Retina (tissue), 1 donor: ENCODE measurements at places on chromosomes 2 and 18.

DNA sequence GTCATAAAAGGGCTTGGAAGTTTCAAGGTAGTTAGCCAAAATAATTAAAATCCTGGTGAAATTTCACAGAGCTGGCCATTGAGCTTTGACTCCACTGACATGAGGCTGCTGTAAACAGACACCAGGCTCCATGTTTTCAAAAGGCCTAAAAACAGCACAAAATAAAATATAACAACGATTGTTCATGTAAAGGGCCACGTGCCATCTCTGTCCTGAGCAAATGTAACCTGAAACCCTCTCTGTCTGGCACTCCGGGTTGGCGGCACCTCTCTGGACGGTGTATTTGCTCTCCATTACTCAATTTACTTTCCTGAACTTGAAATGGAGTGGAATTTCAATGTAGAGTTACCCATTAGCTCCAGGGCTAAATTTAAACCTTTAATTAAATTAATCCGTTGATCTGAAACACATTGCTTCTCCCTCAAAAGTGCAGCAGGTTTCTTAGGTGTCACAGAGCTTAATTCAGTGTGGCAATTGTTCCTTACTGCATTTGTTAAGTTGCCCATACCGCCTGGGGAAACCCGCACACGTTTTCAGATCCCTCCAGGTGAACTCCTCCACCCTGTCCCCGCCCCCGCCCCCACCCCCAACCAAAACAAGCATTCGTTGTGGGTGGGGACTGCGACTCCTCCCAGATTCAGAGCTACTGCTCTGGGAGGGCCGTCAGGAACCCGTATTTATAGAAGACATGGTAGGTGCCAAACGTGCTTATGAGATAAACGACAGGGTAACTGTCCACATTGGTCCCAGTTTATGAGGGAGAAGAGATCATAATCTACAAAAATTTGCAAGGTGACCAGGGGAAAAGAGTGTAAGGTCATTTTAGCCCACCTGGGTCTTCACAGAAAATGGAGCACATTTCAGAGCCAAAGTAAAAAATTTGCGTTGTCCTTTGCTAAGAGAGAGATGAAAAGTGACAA is 1.2 kb upstream of the CABLES1 start:
- no peak for DNase-seq

- DNase-seq = no peak
These were observed 168.4 kb downstream of the CCBE1 start for GRCh38 chr18:59528866-59529265.

- peak; percentile 65 for DNase-seq
These were observed 1.2 kb upstream of the EN1 start for GRCh38 chr2:118848381-118849225.

DNA sequence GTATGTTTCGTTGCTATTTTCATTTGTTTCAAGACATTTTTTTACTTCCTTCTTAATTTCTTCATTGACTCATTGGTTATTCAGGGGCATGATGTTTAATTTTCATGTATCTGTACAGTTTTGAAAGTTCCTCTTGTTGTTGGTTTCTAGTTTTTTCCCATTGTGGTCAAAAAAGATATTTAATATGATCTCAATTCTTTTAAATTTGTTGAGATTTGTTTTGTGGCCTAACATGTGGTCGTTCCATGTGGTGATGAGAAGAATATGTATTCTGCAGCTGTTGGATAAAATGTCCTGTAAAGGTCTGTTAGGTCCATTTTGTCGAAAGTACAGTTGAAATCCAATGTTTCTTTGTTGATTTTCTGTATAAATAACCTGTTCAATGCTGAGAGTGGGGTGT is 110.3 kb upstream of the MAP4K4 start:
- DNase-seq = no peak
